ENCODE measurements at places on chromosomes 1 and 21.

DNA sequence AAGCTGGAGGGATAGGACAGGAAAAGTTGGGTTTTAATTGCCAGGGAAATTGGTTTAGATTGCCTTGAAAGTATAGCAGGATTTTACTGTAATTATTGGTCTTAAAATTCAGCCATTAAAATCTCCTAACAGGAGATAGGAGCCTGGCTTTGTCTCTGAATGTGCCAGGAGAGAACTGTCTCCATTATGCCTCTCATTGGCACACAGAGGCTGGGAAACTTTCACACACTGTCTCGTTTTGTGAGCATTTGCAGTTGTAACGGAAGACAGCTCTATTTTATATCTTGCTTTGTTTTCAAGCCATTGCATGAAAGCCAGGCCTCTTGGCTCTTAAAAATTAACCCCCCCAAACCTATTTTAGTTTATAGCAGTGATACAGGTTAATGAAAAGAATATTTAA, 12.5 kb downstream of the DNAJC6 start:
- DNase-seq: peak; percentile 97

DNA sequence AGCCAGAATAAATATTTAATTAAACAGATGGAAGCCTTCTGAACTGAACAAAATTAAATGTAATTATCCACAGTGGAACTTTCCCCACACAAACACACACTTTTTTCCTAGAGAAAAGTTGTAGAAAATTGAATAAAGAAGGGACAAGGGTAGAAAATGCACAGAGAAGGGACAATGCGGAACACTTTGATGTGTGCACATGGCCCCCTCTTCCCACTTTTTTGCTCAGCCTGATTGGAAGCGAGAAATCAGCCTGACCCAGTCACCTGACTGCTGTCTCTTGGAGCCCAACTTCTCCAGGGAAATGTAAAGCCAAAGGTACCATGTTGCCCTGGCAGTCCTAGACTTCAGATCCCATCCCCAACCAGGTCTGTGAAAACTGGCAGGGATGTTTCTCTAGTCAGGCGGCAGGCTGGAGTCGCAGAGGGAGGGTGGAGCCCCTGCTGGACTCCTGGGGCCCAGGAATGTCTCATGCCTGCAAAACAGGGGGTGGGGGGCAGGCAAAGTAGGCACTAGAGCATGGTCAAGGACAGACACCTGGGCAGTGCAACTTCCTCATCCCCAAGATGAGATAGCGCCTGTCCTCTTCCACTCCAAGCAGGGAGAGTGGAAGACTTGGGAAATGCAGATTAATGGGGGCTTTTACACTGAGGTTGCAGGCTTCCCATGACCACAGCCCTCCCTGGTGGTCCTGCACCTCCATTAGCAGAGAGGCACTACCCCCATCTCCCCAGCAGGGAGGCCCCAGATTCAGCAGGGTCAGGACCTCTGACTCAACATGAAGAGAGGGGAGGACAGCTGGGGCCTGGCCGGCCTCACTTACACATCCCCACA, 2.8 kb downstream of the CERS2 start:
- peak; percentile 58 for DNase-seq

GRCh38 chr1:169363046-169363730, 4.4 kb downstream of the NME7 start:
- DNase-seq: no peak

DNA sequence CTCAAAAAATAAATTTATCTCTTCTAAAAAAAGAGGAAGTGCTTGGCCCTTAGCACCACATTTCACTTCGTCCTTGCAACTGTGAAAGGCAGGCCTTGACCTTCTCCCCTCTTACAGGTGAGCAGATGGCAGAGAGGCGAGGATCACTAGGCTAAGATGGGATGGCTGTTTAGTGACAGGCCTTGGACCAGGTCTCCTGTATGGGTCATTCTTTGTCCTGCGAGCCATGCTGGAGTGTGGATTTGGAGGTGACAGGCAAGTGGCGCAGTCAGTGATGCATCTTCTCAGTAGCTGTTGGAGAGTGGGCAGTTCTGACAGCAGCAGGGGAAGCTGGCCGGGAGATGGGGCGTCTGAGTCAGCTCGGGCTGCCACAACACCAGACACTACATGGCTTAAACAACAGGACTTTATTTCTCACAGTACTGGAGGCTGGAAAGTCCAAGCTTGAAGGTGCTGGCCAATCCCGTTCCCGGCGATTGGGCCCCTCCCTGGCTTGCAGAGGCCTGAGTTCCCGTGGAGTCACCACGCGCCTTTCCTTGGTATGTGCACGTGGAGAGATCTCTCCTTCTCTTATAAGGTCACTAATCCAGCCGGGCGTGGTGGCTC, 16.5 kb downstream of the SLC27A3 start:
- no peak for DNase-seq

GRCh38 chr1:41249319-41249718, 7.2 kb upstream of the SCMH1 start:
- DNase-seq: no peak

- no peak for DNase-seq
These were observed 566.9 kb upstream of the ZP4 start for GRCh38 chr1:238457610-238458009.

DNA sequence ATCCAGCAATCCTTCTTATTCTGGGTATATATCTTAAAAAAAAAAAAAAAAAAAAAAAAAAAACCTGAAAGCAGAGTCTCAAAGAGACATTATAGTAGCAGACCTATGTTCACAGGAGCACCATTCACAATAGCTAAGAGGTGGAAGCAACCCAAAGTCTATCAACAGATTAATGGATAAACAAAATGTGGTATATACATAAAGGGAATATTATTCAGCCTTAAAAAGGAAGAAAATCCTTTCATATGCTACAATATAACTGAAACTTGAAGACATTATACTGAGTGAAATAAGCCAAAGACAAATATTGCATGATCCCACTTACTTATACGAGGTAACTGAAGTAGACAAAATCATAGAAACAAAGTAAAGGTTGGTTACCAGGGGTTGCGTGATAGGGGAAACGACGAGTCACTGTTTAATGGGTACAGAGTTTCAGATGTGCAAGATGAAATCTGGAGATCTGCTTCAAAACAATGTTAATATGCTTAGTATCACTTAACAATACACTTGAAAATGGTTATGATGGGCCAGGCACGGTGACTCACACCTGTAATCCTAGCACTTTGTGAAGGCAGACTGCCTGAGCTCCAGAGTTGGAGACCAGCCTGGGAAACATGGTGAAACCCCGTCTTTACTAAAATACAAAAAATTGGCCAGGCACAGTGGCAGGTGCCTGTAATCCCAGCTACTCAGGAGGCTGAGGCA, 29.5 kb downstream of the PIK3R3 start:
- DNase-seq: no peak

GRCh38 chr1:102891868-102892625, 216.3 kb downstream of the COL11A1 start:
- DNase-seq: no peak

- no peak for DNase-seq
These were observed 144.1 kb downstream of the TNR start for GRCh38 chr1:175599212-175599705.

DNA sequence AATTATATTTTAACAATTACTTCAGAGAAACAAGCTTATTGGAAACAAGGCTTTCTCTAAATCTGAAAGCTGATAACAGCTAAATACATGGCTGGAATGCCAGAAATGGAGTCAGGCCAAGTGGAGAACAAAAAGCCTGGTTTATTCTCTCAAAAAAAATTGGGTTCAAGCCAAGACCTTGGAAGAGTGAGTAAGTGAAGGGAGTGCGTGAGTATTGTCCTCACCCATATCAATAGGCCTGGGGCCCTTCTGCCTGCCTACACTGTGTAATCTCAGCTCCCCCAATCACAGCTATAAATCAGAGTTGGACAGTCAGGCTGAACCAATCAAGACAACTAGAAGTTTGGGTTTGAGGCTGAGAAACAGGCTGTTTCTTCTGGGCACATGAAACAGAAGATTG, 7.4 kb downstream of the KYAT3 start:
- peak; percentile 95 for DNase-seq

GRCh38 chr1:155978325-155978972, at the start of gene ARHGEF2:
Gene ARHGEF2 (minus strand): TSS chr1:155978547. CDS start chr1:155978427, 120 bp downstream.
- peak; percentile 74 for DNase-seq

DNA sequence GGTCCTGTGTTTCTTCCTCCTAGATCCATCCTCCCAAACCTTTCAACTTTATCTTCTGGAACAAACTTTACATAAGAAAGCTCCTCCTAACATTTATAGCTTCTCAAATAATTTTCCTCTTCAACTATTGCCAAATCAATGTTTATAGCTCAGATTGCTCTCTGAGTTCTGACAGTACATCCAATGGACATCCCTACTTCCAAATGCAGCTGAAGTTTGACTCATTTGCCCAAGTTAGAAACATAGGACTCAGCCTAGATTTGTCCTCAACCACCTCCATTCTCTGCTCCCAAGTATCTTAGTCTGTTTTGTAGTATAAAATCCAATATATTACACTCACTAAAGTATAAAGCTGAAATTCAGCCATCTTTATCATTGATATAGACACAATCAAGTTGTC, 62.6 kb downstream of the ALG14 start:
- DNase-seq: no peak

GRCh38 chr1:45569962-45570581, 13.8 kb upstream of the NASP start:
- peak; percentile 84 for DNase-seq

- no peak for DNase-seq
These were observed 783.2 kb upstream of the NEGR1 start for GRCh38 chr1:73065339-73066041.

DNA sequence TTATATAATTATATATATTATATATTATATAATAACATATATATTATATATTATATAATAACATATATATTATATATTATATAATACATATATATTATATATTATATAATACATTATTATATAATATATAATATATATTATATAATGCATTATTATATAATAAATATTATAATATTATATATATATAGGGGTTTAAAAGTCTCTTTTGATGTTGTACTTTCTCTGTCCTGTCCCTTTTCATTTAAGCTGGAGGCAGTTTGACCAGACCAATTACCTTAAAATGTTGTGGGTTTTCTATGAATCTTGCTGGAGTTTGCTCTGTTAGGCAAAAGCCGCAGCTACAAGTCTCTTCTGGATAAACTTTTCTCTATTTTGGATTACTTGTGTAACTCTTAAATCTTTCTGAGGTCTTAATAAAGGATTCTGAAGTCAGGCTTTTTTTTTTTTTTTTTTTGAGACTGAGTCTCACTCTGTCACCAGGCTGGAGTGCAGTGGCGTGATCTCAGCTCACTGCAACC, 22.2 kb upstream of the KIF1B start:
- DNase-seq: no peak

DNA sequence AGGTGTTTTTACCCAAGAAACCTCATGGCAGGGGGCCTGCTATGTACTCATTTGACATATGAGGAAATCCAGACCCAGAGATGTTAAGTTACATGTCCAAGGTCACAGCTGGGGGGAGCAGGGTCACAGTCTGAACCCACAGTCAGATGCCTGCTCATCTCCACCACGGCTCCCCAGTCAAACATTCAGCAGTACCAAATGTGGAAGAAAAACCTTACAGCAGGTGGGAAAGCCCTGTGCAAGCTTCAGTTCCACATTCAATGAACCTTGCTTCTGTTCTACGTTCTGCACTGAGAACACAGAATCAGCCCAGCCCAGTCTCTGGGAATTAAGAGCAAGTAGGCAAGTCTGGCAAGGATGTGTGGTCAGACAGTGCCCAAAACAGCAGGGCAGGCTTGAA, 35.2 kb downstream of the LRP8 start:
- DNase-seq: no peak

GRCh38 chr1:173467426-173467825, 9.7 kb upstream of the PRDX6 start:
- no peak for DNase-seq

GRCh38 chr1:225406976-225407725, 20.7 kb downstream of the LBR start:
- DNase-seq: no peak

DNA sequence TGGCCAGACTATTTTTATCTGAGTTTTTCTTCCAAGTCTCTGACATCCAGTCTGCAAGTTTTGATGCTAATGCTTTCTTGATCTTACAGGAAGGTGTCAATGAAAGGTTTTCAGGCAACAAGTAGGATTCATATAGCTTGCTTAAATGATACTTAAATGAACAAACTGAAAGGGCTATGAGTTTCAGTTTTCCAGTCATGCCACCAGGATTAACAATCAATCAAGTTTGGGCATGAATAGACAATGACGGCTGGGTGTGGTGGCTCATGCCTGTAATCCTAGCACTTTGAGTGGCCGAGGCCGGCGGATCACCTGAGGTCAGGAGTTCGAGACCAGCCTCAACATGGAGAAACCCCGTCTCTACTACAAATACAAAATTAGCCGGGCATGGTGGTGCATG, 34.3 kb upstream of the SLC16A1 start:
- DNase-seq: no peak

DNA sequence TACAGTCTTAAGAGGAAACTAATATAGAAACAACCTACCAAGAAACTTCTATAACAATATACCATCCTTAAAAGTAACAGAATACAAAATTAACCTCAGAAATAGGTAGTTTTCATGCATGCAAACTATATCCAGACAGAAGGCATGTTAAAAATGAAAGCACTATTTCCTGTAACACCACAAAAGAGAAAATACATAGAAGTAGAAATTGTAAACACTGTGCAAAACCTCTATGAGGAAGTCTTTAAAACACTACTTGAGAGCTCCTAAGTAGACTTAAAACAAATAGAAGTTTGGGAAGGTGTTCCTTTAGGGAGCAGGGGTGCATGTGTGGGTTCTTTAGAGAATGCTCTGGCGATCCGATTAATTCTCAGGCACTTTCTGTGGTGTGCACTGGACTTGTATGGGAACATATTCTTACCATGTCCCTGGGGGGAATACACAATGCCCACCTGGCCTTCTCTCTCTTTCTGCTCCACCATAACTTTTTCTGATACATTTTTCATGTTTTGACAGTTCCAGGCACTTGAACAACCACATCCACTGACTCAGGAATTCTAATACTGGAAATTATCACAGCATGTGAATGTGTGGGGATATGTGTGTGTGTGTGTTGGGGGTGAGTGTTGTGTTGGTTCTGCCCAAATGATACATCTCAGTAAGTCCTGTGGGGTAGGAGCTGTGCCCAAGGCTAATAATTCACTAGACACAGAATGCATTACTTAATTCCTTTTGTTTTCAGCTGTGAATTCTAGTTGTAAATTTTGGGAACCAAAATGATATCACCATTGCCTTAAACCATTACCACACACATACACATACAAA, 866.3 kb upstream of the B3GALT2 start:
- no peak for DNase-seq

- no peak for DNase-seq
These were observed 1.5 kb downstream of the CDC7 start for GRCh38 chr1:91501971-91502671.

DNA sequence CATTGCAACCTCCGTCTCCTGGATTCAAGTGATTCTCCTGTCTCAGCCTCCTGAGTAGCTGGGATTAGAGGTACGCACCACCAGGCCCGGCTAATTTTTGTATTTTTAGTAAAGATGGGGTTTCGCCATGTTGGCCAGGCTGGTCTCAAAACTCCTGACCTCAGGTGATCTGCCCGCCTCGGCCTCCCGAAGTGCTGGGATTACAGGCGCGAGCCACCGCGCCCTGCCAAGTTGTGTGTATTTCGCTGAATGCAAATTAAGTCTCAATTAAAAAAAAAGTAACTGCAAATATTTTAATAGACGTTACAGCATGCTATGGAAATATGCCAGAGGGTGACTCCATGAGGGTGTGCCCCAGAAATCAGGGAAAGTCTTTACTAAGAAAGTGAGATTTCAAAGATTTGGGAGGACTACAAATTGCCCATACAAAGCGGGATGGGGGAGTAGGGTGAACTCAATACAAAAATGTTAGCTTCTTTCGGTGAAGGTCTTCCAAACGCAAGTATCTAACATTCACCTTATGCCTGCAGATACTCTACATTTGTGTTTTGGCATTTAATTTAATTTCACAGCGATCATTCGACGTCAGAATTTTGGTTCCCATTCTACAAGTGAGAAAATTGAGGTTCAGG, 85.6 kb downstream of the NKAIN1 start:
- DNase-seq: no peak
